SJCRH30 (cell line): ENCODE measurements at places on chromosomes 16 and 17. TPM values are rescaled to one million over a fixed set of nuclear protein-coding genes. Genes with fewer than 3 reads are reported as not detected.

The CNGB1 gene
- total RNA-seq, result not detected in 2 replicates

The ABCA6 gene
- not detected in 2 replicates for total RNA-seq

The SNX20 gene
- not detected in 2 replicates for total RNA-seq

The RPGRIP1L gene
- 21.4 and 26.9 TPM in 2 replicates for total RNA-seq

The MYCBPAP gene
- total RNA-seq, result not detected in 2 replicates

The GP1BA gene
- not detected in 2 replicates for total RNA-seq

The CDH5 gene
- total RNA-seq, result 0.16 and 0.25 TPM in 2 replicates

The PRRT2 gene
- total RNA-seq, result 0.81 and 1.5 TPM in 2 replicates

The DHX58 gene
- total RNA-seq, result 0.12 TPM in 1 of 2 replicates, not detected in the other

The KRT36 gene
- total RNA-seq, result not detected in 2 replicates

The GINS3 gene
- total RNA-seq, result 41.8 and 46.4 TPM in 2 replicates

The PRKCB gene
- not detected in 2 replicates for total RNA-seq

The SECTM1 gene
- total RNA-seq, result 0.36 and 1.1 TPM in 2 replicates

The GPR139 gene
- not detected in 2 replicates for total RNA-seq

The TGFB1I1 gene
- 12.9 and 13.1 TPM in 2 replicates for total RNA-seq

The TBC1D3E gene
- total RNA-seq, result not detected in 2 replicates

GRCh38 chr17:34703533-34703932, 124.2 kb downstream of the TMEM132E start:
- no peaks in the 10 kb centered on the region for H3K4me1 ChIP-seq
- peak; percentile 70 for DNase-seq
- no peak overlapping the region for H3K27ac ChIP-seq
- no peaks in the 10 kb centered on the region for H3K27me3 ChIP-seq
- H3K4me3 ChIP-seq, result no peak overlapping the region
- no peaks in the 10 kb centered on the region for H3K36me3 ChIP-seq

DNA sequence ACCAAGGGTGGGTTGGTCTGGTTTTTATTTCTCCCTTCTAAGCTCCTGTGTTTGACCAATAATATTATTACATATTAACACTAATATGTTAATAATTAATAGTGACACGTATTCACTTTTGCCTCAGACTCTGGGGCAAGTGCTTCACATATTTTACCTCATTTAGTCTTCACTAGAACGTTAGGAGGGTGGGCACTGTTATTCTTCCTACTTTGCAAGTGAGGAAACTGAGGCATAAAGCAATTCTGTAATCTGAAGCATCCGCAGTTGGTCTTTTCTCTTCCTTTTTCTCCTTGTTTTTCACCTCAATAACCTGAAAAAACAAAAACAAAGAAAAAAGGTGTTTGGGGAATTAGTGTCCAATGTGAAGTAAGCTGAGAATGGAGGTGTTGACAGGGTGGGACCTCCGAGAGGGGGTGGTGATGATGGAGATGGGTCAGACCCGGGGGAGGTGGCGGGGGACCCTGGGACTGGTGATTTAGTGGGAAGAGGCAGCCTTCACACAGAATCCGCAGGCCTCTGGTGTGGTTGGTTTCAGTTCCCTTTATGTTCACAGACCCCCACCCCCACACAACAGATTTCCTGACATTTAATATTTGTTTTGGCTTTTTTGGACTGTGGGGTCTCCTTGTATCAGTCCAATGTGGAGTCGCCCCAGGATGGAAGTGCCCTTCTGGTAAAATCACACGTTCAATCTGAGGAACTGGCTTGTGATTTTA, 3.7 kb downstream of the CDH1 start:
- H3K27me3 ChIP-seq, result no peaks in the 10 kb centered on the region
- no peak overlapping the region for H3K4me3 ChIP-seq
- H3K4me1 ChIP-seq, result peaks cover 3% of the 10 kb centered on the region; the same call in 1 of the 2 replicates
- no peak overlapping the region for H3K27ac ChIP-seq
- no peak for DNase-seq

- no peaks in the 10 kb centered on the region for H3K27me3 ChIP-seq
- H3K36me3 ChIP-seq, result peaks cover 5% of the 10 kb centered on the region; the same call in 1 of the 2 replicates
- DNase-seq, result no peak
- no peaks in the 10 kb centered on the region for H3K4me1 ChIP-seq
- no peak overlapping the region for H3K27ac ChIP-seq
- no peak overlapping the region for H3K4me3 ChIP-seq
Observed at GRCh38 chr16:87344931-87345631, 27.9 kb upstream of the C16orf95 start.

DNA sequence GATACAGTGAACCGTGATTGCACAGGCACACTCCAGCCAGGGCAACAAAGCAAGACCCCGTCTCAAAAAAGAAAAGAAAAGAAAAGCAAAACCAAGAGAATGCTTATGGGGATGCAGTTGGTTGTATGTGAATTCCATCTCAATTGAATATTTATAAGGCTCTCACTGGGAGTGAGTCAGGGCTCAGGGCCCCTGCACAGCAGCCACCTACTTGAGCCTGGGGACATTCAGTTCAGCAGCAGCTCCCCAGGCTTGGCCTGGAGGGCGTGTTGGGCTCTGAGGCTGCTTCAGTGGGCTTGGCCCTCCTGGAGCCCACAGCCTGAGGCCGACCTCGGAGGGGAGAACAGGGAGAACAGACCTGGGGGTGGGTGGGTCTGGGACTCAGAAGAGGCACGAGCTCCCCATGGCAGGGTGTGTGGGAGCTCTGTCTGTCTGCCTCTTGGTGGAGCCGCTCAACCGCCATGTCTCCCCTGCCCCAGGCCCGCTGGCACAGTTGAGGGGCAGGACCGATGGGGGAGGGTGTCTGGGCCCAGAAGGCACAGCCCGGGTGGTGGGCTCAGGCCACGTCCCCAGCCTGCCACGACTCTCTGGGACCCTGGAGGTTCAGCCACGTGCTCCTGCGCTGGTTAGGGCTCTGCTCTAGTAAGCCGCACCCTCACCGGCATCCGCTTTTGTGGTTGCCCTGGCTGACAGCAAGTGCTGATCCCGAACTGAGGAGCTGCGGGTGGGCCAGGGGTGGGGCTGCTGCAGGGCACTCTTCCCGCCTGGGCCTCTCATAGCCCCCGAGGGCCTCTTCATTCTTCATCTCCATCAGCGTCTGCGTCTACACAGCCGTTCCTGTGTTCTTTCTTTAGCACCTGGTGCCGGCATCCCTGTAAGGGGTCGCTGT, 24.8 kb downstream of the ZFPM1 start:
- no peak overlapping the region for H3K27ac ChIP-seq
- peaks cover 12% of the 10 kb centered on the region; the same call in 1 of the 2 replicates for H3K4me1 ChIP-seq
- H3K36me3 ChIP-seq, result no peaks in the 10 kb centered on the region
- peak; percentile 58 for DNase-seq
- peaks cover 9% of the 10 kb centered on the region for H3K27me3 ChIP-seq
- H3K4me3 ChIP-seq, result no peak overlapping the region

- H3K27ac ChIP-seq, result peak overlapping the region; percentile 70
- H3K36me3 ChIP-seq, result peaks cover 25% of the 10 kb centered on the region
- 0 out of 2 replicates have a peak, but pooled peaks cover 2% of the 10 kb centered on the region for H3K4me1 ChIP-seq
- no peak for DNase-seq
- no peaks in the 10 kb centered on the region for H3K27me3 ChIP-seq
Observed at GRCh38 chr16:31471241-31471874, 594 bp upstream of the TGFB1I1 start.

DNA sequence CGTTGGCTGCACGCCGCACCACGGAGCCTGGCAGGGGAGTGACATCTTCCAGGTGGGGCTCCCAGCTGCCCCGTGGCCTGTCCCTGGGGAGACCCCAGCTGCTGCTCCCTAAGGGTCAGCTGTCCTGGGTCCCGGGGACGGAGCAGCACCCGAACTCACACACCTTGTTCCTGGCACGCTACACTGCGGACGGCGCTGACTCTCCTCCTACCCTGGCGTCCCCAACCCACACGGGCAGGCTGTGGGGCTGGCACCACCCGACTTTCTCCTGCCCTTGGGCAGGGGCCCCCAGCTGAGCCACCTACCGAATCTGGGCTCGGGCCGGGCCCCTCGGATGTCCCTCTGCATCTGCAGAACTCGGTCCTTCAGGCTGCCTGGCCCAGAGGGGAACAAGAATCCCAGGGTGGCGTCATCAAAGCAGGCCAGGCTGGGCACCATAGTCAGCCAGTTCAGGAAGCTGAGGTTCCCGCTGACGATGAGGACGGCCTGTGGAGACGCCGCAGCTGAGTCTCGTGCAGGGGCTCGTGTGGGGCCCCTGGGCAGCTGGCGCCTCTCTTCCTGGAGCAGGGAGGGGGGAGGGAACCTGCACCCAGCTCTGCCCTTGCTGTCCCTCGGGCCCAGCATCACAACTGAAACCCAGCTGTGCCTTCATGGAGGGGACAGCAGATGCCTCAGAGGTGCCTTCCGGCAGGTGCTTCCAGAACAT, 70.5 kb upstream of the GNG13 start:
- H3K36me3 ChIP-seq, result no peaks in the 10 kb centered on the region
- H3K27ac ChIP-seq, result no peak overlapping the region
- no peak for DNase-seq

DNA sequence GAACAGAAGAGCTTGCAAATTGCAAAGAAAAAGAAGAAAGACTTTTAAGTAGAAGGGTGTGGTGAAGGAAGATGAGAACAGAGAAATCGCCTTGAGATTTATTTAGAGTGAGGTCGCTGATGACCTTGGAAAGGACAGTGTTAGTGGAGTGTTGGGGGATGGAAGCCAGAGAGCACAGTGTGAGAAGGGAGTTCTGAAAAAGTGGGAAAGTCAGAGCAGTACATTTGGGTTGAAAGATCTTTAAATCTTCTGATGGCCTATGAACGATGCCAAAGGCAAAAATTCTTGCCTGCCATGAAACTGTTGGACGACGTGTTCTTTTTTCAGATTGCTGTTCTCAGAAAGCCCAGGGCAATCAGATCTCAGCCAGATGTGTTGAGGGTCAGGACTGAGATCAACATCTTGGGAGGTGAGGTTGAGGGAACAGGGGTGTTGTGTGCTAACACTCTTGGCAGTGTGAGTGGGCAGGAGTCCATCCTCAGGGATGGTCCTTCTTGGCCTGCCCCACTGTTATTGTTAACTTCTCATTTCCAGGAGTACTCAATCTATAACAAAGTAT, 330.1 kb downstream of the MAP2K6 start:
- H3K4me3 ChIP-seq, result no peak overlapping the region
- no peaks in the 10 kb centered on the region for H3K27me3 ChIP-seq
- H3K36me3 ChIP-seq, result no peaks in the 10 kb centered on the region

DNA sequence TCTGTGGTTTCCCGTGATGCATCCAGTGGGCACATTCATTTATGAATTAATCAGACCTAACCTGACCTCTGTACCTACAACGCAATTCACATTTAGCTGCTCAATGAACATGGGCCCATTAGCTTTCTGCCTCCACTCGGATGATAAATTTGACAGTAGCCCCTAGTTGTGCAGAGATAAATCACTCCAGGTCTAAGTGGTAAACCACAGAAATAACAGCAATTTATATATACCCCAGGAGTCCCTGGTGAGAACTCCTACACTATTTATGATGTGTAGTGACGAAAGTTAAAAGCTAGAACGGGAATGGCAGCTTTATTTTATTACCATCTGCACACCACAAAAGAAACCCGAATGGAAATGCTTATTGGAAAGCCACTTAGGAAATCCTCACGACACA, 371.5 kb downstream of the HAPSTR1 start:
- H3K27ac ChIP-seq, result no peak overlapping the region
- no peaks in the 10 kb centered on the region for H3K36me3 ChIP-seq
- no peaks in the 10 kb centered on the region for H3K27me3 ChIP-seq
- H3K4me1 ChIP-seq, result no peaks in the 10 kb centered on the region

DNA sequence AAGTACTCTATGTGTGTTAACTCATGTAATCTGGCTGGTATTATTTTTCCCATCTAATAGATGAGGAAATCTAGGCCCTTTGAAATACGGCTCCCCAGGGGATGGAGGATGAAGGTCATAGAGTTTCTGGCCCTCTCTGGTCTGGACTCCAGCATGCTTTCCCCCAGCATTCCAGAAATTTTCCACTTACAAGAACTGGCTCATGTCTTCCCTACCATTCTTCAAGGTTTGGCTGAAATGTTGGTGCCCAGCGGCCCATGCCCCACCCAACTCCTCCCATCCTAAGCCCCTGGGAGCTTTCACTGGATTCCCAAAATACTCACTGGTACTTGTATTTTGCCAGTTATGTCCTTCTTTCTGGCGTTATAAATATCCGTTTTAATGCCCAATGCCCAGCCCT, 237.5 kb upstream of the NLRP1 start:
- no peaks in the 10 kb centered on the region; the same call in 1 of the 2 replicates for H3K4me1 ChIP-seq
- no peak for DNase-seq
- H3K27me3 ChIP-seq, result no peaks in the 10 kb centered on the region
- H3K4me3 ChIP-seq, result no peak overlapping the region

GRCh38 chr17:68033636-68034451, 1.7 kb upstream of the KPNA2 start:
- peak; percentile 79 for DNase-seq
- H3K27me3 ChIP-seq, result no peaks in the 10 kb centered on the region
- peaks cover 7% of the 10 kb centered on the region; the same call in 1 of the 2 replicates for H3K4me1 ChIP-seq
- H3K27ac ChIP-seq, result peak overlapping the region; percentile 44
- H3K4me3 ChIP-seq, result peak overlapping the region; percentile 55

GRCh38 chr16:67055712-67056487, 27.0 kb downstream of the CBFB start:
- H3K4me1 ChIP-seq, result peaks cover 5% of the 10 kb centered on the region
- peak; percentile 11 for DNase-seq
- no peak overlapping the region for H3K27ac ChIP-seq
- H3K27me3 ChIP-seq, result no peaks in the 10 kb centered on the region
- H3K4me3 ChIP-seq, result no peak overlapping the region

- H3K36me3 ChIP-seq, result 0 out of 2 replicates have a peak, but pooled peaks cover 11% of the 10 kb centered on the region
- H3K27me3 ChIP-seq, result no peaks in the 10 kb centered on the region
- DNase-seq, result no peak
- H3K4me3 ChIP-seq, result no peak overlapping the region
- H3K4me1 ChIP-seq, result peaks cover 15% of the 10 kb centered on the region
- H3K27ac ChIP-seq, result no peak overlapping the region
Observed at GRCh38 chr16:57196753-57197152, 10.6 kb downstream of the RSPRY1 start.

GRCh38 chr17:47929218-47930000, 12.0 kb upstream of the PNPO start:
- DNase-seq, result no peak
- peaks cover 2% of the 10 kb centered on the region for H3K4me1 ChIP-seq
- peaks cover 10% of the 10 kb centered on the region for H3K36me3 ChIP-seq
- no peak overlapping the region for H3K4me3 ChIP-seq
- no peak overlapping the region for H3K27ac ChIP-seq

DNA sequence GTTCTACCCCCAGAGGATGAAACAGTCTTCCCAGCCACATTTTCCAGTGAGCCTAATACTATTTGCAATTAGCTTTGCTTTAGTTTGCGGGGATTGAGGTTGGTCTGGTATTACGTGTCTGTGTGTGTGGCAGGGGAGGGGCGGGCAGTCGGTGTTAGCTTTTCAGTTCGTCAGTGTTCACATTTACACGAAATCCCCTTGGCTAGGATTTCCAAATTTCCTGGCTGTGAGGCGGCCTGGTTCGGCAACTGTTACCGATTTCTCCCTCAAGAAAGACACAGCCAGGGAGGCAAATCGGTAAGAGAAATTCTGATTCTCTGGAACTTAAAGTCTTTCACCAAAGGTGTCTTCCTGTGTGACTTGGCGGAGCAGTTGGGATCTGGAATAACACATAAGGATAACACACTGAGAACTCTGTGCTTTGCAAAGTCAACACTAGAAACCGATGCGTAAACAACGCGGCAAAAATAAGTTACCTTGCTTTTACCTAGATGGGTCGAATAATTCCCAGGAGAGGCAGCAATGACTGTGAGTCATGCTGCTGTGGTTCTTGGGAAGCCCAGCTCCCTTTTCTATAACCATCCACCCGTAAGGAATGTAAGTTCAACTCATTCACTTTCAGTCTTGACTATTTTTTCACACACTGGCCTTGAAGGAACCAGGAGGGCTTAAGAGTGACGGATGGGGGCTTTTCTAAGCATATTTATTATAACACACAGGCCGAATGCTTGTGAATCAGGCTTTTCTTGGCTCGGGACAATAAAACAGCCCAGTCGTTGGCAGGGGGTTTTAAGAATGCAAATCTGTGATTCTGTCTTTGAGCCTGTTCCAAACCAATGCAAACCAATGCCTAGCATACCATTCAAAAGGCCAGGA, 24.2 kb downstream of the GPRC5B start:
- no peaks in the 10 kb centered on the region for H3K36me3 ChIP-seq
- H3K27me3 ChIP-seq, result no peaks in the 10 kb centered on the region
- H3K27ac ChIP-seq, result no peak overlapping the region
- no peak for DNase-seq
- H3K4me3 ChIP-seq, result peak overlapping the region; percentile 25
